Dermis microvascular lymphatic vessel endothelial cell (primary cell): ENCODE measurements at places on chromosomes 6 and 20.

- no peak for DNase-seq
These were observed 22.0 kb upstream of the ABCC10 start for GRCh38 chr6:43405354-43405753.

- no peak for DNase-seq
These were observed 49.9 kb upstream of the KLHL31 start for GRCh38 chr6:53715434-53715833.

- DNase-seq = no peak
These were observed 121.3 kb downstream of the VEGFA start for GRCh38 chr6:43891072-43891870.

- DNase-seq = no peak
These were observed 589.8 kb upstream of the CDH4 start for GRCh38 chr20:60662307-60662706.

DNA sequence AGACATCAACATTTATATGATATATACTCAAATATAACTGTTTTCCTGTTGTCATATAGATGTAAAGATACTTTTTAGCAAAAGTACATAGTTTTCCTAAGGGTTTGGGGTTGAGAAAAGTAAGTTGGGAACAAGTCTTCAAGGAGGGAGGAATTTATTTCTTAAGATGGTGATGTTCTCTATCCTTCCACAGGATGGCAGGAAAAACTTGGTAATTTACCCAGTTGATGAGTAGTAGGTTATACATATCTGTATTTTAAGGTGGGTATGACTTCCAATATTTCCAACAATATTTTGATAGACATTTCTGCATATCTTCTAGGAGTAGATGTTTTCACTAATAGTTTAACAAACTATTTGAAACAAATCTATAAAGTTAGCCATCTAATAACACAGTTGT is 254.4 kb downstream of the RIMS1 start:
- no peak for DNase-seq

DNA sequence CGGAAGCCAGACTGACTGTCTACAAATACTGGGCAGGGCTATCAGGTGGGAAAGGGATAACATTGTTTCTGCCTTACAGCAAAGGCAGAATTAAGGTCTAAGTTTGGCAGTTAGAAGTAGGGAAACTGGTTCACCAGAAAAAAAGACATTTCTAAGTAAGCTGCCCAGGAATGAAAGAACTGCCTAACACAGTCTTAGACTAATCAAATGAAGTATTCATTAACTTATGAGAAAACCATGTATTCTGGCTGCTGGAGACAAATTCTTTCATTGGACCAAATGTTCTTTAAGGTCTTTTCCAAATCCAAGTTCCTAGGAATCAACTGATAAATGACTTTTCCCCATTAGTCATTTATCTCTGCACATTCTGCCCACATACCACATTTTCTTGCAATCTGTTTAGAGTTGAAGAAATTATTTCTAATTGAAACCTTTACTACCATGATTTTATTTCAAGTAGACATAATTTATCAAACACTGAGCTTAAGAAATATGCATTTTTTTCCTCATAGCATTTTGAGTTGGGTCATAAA is 120.3 kb upstream of the OGFRL1 start:
- no peak for DNase-seq

DNA sequence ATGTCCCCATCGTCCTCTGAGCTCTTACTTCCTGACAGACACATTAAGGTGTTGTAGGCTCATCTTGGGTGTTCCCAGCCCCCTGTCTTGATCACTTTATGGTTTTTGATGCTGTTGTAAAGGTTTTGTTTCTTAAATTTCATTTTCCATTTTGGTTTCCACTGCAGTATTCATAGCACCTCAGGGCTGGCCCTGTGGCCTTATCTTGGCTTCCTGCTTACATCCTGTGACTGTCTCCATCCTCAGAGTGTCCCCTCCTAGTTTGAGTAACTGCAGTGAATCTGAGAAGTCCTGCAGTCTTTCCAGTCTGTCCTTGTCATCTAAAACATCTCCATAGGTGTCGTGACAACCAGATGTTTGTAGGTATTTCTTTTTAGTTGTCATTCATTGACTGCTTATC is 50.9 kb downstream of the JARID2 start:
- DNase-seq = no peak

- no peak for DNase-seq
These were observed 226.9 kb downstream of the TTLL2 start for GRCh38 chr6:167551628-167552257.

GRCh38 chr20:54345301-54345724 is 130.1 kb upstream of the DOK5 start:
- peak; percentile 66 for DNase-seq

DNA sequence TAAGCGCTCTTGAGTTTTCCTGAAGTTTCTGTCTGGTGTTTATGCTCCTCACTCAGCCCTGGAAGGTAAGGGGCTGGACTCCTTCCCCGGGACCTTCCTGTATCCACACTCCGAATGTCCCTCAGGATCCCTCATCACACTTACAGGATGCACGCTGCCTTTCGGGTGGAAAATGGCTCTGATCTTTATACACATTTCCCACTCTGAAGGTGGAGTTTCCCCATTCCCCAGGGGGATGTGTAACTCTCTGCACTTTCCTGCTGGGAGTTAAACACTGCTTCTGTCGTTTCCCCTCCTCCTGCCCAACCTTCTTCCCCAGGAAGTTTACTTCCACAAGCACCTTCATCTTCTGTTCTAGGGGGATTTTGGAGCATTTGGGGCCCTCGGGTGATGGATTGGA is 17.1 kb upstream of the IGF2R start:
- no peak for DNase-seq

DNA sequence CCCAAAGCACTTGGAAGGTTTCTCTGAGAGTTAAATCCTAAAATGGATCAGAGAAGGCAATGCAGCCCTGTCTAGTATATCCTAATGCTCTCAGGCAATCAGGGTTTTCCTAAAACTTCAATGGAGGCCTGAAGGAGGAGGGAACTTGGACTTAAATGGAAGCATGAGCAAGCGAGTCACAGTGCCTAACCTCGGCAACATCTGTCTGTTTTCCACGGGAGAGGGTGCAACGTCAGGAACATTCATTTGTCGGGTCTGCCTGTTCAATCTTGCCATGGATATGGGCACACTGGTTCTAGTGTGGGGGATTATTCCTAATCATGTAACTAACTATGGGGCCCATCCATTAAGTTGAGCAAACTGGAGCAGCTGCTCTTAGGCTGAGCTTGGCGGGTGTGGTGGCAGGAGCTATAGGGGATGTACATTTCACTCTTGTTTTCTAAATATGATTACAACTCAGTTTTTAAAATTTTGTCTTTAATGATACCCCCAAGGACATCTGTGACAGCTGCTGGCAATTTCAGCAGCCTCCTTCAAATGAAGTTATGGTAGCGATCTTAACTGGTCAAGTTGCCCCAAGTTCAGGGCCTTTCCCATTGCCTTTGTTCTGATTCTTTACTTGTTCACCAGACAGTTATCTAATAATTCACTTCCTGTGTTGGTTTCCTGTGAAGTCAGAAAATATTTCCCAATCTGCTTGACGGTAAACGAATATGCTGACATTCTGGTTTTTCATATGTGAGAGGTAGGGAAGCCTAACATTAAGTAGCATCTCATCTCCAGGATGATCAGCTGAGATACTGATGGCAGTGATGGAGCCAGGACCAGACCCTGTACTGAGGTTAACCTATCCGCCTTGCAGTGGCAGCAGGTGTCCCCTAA is 21.6 kb downstream of the DSE start:
- peak; percentile 59 for DNase-seq

DNA sequence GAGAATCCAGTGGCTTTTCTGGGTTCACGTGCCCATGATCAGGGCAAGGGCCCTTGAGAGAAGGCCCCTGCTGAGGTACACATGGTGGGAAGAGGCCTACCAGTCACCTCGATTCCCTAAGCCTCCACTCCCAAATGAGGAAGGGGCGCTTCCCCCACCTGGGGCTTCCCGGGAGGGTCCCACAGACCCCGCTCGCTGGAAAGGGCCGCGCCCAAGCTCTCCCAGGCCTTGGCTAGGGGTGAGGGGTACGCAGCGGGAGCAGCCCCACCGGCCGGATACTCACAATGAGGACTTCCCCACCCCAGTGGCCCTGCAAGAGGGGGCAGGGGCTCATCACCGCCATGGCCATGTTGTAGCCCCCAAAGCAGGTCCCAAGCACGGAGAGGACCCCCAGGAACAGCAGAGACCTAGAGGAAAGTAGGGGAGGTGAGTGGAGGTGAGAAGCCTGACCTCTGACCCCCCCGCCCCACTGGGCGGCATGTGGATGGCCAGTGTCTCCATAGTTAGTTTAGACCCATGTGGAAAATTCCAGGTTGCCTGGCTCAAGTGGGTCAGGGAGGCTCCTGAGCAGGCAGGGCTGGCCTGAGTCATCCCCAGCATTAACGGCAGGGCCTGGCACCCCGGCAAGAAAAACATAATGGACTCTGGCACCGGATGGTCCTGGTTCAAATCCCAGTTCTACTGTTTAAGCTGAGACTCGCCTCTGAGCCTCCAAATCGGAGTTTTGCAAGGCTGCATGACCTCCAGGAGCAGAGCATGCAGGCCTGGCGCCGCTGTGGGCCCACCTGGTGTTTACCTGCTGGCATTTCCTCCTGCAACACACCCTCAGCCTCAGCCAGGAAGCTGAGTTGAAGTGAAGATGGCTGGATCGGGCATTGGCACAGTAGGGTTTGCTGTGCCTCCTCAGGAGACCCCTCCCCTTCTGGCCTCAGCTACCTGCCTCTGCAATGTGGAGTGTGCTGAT is 6.6 kb downstream of the SLC52A3 start:
- no peak for DNase-seq

DNA sequence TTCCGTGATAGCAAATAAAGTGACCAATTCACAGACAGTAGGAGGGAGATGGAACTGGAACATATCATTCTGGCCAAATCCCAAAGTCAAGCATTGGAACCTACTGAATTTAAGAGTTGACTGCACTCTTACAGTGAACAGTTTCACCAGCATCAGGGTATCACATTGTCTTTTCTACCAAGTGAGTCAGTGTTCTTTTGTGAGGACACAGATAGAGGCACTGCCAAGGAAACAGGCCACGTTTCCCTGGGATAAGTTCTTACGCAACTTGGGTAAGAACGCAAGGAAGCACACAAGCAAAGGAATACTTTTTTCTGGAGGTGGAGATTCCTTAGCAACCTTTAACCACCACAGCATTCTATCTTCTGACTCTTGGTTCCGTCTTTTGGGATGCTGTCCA is 28.6 kb upstream of the ENPP5 start:
- no peak for DNase-seq

- DNase-seq = no peak
These were observed 52.3 kb downstream of the RNGTT start for GRCh38 chr6:88910922-88911778.

GRCh38 chr20:50957276-50957675 is 1.1 kb downstream of the DPM1 start:
- peak; percentile 11 for DNase-seq

DNA sequence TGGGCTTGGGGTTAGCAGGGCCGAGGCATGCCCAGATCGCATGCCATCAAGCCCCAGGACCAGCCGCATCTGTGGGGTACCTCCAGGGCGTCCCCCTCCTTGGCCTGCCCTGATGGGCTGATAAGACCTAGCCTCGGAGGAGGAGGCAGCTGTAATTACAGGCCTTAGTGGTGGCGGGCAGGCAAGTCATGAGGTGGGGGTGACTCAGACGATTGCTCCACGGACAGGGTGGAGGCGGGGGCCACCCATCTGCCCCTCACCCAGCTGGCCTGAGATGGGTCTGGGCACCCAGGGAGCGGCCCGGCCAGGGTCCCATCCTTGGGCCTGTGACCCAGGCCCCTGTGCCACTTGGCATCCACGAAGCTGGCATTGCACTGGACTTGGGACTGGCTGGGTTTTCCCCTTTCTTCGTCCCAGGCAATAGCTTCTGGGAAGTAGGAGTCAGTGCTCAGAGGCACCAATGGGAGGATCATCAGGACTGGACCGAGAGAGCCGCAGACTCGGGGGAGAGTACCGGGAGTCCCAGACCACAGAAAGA is 57.5 kb downstream of the CEBPB start:
- no peak for DNase-seq
